ENCODE measurements at places on chromosomes 3 and 15.

DNA sequence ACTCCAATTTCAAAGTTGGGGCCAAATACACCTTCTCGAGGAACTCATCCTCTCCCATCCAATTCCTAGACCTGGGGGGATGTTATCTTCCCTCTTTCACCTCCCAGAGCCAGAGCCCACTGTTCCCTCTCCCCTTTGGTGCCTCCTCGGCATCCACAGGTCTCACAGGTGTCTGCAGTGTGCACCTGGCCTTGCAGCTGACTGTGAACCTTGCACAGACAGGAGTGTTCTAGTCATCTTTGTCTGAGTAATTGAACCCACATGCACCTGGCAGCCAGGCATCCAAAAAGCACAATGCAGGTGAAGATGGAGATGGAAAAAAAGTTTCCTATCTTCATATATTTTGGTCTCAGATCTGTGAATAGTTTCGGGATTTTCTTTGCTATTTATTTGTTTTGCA, 30.8 kb downstream of the PCOLCE2 start:
- DNase-seq, result no peak

GRCh38 chr3:185153171-185153771, 411 bp upstream of the C3orf70 start:
- peak; percentile 52 for DNase-seq

- no peak for DNase-seq
Observed at GRCh38 chr3:42685363-42685881, at the start of gene KLHL40. KLHL40 (plus strand) TSS chr3:42685537; CDS start chr3:42685619, 82 bp downstream.

DNA sequence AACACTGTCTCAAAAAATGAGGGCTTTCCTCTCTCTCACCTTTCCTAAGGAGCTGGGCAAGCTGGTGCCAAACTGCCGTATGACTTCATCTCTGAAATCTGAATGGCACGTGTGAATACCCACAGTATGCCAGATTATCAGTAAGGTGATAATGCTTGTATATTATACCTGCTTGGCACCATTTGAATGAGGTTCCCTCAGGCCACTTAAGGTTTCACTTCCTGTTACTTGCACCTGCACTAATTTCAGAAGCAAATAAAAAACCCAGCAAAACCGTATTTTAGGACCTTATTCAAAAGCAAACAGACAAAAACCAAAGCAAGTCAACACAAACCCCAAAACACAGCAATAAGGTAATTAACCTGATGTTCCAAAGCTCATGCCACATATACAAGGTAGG, 19.7 kb downstream of the FOXP1 start:
- no peak for DNase-seq

DNA sequence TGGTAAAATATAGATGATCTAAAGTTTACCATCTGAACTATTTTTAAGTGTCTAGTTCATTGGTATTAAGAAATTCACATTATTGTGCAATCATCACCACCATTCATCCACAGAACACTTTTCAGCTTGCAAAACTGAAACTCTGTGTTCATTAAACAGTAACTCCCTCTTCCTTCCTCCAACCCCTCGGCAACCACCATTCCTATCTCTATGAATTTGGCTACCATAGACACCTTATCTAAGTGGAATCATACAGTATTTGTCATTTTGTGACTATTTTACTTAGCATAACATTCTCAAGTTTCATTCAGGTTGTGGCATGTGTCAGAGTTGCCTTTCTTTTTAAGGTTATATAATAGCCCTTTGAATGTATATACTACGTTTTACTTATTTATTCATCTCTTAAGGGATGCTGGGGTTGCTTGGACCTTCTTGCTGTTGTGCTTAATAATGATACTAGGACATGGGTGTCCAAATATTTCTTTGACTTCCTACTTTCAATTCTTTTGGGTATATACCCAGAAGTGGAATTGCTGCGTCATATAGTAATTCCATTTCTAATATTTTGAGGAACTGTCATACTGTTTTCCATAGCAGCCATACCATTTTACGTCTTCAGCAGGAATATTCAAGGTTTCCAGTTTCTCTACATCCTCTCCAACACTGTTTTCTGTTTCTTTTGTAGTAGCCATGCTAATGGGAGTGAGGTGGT, 20.9 kb downstream of the KAT2B start:
- no peak for DNase-seq

GRCh38 chr15:49288391-49288790, 118.3 kb downstream of the GALK2 start:
- DNase-seq, result no peak

GRCh38 chr3:30069056-30069455, 537.3 kb upstream of the TGFBR2 start:
- no peak for DNase-seq

- no peak for DNase-seq
Observed at GRCh38 chr3:52739730-52740129, 31.0 kb downstream of the NEK4 start.

DNA sequence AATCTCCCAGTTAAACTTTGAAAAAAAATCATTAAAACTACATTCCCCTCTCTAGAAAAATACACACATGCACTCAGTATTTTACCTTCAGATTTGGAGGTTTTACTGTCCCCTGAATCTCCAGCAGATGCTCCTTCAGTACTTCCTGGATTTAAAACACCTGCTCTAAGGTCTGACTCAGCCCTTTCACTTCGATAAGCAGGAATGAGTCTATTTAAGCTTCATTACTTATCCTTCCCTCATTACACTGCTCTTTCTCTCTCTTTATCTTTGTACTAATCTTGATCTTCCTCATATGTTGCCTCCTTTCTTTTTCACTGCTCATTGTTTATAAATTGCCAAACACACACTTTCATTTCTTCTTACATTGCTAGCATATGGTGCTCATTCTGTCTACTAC, 443.9 kb downstream of the DIPK2A start:
- no peak for DNase-seq

DNA sequence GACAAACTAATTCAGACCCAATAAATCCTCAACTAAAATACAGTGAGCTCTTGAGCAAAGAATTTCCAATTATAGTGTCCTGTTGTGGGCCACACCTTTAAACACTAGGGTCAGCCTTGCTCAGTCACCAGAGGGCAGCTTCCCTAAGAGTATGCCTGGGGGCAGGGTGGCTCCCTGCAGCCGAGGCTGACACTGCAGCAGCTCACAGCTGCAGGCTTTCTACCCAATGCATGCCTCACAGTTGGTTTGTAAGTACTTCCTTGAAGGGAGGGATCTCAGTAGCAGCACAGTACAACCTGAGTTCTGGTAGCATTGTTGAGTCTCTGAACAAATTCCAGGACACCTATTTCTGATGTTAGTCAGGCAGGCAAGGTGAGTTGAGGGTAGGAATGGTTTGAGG, 335.6 kb downstream of the TUSC7 start:
- DNase-seq, result no peak

- peak; percentile 41 for DNase-seq
Observed at GRCh38 chr3:61936344-61936937, 375.1 kb downstream of the PTPRG start.

DNA sequence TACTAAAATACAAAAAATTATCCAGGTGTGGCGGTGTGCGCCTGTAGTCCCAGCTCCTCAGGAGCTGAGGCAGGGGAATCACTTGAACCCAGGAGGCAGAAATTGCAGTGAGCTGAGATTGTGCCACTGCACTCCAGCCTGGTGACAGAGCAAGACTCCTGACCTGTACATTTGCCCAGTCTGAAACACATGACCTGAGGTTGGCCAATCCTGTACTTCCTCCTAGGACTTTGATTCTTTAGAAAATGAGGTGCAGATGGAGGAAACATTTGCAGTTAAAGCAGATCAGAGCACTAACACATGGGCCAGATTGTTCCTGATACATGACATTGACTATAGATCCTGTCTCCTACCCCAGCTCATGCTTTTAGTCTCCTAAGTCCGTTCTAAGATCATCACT, 28.9 kb upstream of the LPP start:
- DNase-seq, result no peak

GRCh38 chr15:77507911-77508310, 87.2 kb downstream of the HMG20A start:
- no peak for DNase-seq

GRCh38 chr3:65552434-65552833, 486.3 kb downstream of the MAGI1 start:
- DNase-seq, result no peak
